Left forelimb (tissue), 1 donor: ENCODE measurements at places on chromosomes 5 and 9.
A peak's percentile ranks its signal among the peaks of the same experiment; 100 is the strongest.

DNA sequence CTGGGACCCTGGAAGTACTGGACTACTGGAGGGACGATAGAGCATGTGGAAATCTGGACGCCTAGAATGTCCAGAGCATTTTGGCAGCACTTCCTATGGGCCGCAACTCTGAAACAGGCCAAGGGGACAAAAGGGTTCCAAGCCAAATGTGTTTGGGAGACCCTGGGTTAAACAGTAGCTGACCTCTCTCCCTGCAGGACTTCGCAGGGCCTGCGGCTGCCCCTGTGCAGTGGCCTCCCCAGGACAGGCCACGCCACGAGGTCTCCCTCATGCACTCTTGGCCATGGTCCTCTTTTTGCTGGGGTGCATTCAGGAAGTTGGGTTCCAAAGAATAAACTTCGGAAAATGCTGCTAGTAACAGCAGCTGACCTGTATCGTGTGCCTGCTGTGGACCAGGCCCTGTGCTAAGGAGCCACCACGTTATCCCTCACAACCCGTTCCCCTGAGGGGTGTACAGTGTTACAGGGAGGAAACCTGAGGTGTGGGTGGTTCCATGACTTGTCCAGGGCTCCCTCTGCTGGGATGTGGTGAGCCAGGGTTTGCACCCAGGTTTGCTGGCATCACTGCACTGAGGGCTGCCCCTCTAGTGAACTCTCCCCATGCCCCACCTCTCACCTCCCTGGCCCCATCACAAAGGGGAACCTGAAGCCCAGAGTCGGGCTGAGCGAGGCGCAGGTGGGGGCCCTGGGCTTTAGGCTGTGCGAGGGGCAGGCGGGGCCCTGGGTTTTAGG, 79.4 kb downstream of the AMBP start:
- peak; percentile 65 for DNase-seq

DNA sequence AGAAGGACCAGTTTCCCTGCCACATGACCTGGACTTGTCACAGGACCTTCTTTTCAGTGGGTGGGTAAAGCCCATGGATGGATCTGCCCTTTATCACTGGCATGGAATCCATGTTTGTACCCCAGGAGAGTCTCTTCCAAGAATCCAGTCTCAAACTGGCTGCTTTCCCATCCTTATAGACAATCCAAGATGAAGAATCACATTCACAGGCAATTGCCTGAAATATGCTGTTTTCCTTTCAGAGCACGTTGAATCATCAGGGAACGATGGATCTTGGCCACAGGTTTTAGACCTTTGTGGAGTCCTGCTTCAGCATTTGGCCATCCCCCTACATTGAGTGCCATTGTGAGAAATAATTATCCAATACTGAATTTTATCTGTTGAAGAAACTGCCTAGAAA, 319.8 kb downstream of the ASTN2 start:
- DNase-seq = no peak

DNA sequence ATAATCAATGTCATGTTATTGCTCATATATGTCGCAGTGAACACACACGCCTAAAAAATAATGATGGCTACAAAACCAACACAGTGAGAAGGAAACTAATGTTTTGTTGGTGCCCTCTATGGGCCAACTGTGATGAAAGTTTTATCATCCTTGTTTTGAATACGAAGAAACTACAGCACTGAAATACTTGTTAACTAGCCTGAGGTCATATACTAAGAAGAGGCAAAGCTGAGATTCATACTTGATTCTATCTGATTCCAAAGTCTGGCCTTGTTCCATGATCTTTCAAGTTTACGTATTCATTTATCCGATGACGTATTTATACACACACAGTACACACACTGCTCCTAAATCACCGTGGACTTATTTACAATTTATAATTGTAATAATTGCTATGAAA, 16.1 kb upstream of the DRD1 start:
- DNase-seq = no peak

DNA sequence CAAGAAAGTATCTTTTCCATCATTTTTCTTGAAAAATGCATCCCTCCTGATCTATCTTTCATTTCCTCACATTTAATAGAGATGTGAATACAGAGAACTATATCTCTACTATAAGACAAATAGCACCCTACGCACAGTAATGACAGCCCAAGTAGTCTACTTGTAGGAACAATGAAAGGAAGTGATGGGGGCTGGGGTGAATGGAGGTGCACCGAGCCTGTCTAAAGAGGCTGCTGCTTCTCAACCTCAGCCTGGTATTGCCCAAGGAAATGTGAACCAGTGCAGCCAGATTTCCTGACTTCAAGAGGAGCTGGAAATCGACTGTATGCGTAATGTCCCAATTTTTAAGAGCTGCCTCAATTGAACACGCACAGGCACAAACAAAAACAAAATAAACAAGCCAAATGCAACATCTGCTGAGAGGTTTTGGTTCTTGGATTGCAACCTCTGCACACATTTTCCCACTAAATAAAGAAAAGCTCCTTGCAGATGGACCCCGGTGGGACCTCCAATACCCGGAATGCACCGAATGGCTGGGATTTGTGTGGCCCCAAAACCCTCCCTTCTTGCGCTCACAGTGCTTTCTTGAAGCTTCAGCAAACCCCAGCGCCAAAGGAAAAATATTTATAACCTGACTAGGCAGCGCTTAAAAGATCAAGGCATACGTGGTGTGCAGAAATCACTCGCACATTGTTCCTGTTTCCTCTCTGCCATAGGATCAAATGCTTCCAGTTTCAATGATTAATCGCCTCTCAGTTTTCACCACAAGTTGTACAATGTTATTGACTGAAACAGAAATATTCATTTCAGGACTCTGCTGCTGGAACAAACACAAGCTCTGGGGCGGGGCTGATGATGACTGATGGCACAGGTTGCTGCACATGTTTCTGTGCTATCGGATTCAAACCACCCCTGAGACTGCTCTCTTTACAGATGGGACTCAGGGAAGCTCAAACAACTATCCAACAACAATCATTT, 68.3 kb downstream of the KCNIP1 start:
- DNase-seq = peak; percentile 73

- DNase-seq = no peak
Observed at GRCh38 chr5:141863569-141864178, 14.5 kb downstream of the PCDH1 start.

GRCh38 chr9:18516965-18517364, 43.0 kb downstream of the ADAMTSL1 start:
- DNase-seq = no peak

GRCh38 chr5:177325868-177326381, 14.2 kb upstream of the MXD3 start:
- DNase-seq = no peak

- no peak for DNase-seq
Observed at GRCh38 chr9:14096258-14096922, 217.6 kb downstream of the NFIB start.

- DNase-seq = no peak
Observed at GRCh38 chr9:101999441-101999840, 261.0 kb upstream of the GRIN3A start.

DNA sequence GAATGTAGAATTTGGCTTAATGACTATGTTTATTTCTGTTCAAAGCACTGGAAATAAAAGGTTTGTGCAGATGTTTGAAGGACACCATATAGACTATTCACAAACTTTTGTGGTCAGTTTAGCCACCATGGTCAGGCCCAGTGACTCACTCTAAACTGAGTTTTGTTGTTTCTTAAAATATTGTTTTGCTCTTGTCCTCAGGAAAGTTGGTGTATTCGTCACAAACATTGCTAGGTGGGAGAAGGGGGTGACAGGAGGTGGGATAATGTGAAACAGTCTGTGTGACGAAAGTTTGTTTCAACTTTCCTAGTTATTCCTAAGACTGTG, 35.0 kb upstream of the LIFR start:
- no peak for DNase-seq

GRCh38 chr5:142386137-142387023, 61.6 kb upstream of the SPRY4 start:
- no peak for DNase-seq

DNA sequence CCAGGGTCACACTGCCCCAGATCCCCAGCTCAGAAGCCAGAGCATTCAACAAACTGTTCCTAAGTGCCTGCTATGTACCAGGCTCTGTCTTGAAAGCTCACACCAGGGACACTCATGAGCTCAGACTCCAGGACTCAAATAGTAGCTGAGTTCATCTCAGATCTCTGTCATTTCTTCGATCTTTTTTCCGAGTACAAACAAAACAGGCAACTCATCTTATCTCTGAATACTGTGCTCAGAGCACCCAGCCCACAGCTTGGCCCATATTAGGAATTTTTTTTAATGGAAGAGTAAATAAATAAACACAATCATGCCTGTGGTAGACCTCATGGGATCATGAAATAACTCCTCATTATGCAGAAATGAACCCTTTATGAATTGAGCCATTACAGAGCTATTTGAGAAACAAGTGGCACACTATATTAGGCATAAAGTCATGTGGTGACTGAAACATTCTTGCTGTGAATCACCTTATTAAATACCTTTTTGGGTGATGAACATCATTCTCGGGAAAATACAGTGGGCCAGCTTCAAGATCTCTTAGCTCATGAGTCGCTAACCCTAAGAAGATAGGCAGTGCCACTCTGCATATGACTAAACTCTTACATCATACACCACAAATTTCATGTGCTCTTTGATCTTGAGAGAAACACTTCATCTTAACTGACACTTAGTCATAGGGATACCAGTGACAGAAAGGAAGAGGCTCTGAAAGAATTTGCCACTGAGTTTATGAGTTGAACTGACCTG, 9.9 kb downstream of the SH3RF2 start:
- DNase-seq = no peak

DNA sequence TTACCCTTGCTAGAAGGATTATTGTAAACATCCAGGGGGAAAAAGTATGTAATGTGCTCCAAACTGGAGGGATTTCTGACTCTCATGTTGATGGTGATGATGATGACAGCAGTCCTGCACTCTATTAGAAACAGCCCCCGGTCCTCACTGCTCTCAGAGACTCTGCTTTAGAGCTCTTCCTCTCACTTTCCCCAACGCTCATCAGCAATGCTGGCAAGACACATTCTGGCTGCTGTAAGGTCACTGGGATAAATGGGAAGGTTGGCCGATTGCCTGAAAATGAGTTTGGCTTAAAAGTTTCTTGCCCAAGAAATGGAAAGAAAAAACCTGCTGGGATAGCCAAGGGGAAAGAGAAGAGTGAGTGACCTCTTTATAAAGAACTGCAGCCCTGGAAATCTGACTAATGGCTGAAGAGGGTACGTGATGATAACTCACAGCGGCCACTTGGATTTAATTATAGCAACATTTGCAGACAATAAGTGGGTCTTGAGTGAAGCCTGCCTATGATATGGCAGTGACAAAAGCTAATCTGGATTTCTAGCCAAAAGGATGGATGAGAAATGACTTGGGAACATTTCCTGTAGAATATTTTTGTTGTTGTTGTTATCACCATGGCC, 235.8 kb downstream of the TMEM38B start:
- no peak for DNase-seq

DNA sequence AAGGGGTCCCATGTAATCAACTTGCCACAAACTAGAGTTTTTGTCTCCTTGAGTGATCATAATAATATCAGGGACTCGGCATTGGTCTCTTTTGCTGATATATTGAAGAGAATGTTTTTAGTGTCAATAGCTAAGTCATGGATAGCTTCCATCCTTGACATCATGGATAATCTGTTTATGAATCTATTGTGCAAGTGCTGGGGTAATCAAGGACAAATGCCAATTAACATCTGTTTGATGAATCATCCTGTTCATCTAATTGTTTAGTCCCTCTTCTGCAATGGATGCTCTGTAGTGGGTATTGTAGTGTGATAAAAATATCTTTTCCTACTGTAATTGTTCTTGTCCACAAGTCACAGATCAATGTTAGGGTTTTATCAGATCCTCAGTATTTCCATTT, 607.5 kb upstream of the SEMA6A start:
- DNase-seq = no peak

- no peak for DNase-seq
Observed at GRCh38 chr9:79588488-79589223, 16.9 kb downstream of the TLE4 start.

GRCh38 chr5:53478411-53479044, 1.9 kb upstream of the FST start:
- no peak for DNase-seq

- no peak for DNase-seq
Observed at GRCh38 chr9:2288309-2288708, 273.2 kb downstream of the SMARCA2 start.

DNA sequence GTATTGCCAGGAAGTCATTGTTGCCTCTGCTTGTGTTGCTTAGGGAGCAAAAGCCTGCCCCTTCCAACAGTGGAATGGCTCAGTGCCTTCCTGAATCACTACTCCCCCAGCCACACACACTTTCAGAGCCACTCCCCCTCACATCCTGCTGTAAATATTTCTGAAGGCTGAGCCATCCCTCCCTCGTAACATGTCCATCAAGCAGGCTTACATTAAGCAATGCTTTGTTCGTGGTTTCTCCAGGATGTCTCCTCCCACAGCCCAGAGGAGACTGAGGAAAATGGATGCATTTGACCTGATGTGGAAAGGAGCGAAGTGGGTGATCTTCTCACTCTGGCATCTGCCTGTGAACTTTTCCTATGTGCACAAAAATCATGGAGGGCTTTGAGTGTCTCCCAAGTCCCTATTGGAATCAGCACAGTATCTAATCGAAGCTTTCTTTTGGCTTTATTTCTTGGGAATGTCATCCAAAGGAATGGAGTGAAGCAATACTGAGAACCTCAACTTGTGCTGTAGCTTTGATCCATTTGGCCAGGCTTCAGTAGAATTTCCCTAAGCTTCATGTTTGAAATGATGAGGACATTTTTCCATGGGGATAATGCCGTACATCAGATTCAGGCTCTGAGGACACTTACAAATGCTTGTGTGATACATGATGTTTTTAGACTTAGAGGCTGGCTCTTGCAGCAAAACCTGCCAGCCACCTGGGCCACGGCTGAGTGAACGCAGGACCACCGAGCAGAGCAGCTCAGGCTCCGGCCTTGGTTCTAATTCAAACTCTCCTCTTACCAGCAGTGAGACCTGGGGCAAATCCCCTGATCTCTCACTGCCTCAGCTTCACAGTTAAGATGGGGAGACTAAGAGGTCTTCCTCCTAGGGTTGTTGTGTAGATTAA, 389.1 kb downstream of the ENC1 start:
- DNase-seq = no peak

GRCh38 chr5:81519217-81519905, 125.4 kb upstream of the ACOT12 start:
- DNase-seq = no peak

- DNase-seq = peak; percentile 3
Observed at GRCh38 chr9:133725886-133726285, 12.3 kb downstream of the SARDH start.

DNA sequence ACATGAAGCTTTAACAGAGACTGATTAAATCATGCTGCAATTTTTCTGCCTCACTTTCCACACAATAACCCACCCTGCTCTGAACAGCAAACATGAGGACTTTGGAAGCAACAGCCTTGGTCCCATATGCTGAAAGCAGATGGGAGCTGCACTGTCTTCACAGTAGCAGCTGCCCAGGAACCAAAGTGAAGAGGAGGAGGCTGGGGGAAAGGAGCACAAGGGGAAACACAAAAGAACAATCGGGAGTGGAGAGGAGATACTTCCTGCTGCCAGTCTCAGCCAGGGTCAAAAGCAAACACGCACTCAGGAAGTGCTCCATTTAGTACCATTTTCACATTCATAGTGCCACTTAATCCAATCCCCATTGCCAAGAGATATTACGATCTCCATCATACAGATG, 183.3 kb upstream of the PUM3 start:
- no peak for DNase-seq

GRCh38 chr9:9117866-9118265, 1318.3 kb upstream of the DMAC1 start:
- DNase-seq = no peak
